ENCODE measurements at places on chromosomes 1 and 21.

GRCh38 chr1:101086783-101087182 is 61.2 kb upstream of the DPH5 start:
- no peak for DNase-seq

- no peak for DNase-seq
Measured at GRCh38 chr1:42316292-42316691, 18.7 kb downstream of the FOXJ3 start.

DNA sequence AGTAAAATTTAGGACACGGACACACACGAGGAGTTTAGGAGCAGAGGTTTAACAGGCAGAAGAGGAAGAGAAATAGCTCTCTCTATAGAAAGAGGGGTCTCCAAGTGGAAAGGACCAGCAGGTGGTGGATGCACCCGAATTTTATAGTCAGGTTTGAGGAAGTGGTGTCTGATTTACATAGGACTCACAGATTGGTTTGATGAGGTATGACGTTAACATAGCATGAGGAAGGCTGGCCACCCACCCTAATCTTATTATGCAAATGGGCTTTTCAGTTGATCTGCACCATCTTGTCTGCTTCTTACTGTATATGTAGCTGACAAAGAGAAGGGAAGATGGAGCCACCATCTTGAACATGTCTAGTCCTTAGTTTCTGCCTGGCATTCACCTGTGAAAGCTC is 52.5 kb upstream of the RGS2 start:
- no peak for DNase-seq

- DNase-seq, result no peak
Measured at GRCh38 chr1:223319398-223319797, 44.6 kb downstream of the SUSD4 start.

- no peak for DNase-seq
Measured at GRCh38 chr1:40844887-40845878, 17.0 kb downstream of the CITED4 start.

DNA sequence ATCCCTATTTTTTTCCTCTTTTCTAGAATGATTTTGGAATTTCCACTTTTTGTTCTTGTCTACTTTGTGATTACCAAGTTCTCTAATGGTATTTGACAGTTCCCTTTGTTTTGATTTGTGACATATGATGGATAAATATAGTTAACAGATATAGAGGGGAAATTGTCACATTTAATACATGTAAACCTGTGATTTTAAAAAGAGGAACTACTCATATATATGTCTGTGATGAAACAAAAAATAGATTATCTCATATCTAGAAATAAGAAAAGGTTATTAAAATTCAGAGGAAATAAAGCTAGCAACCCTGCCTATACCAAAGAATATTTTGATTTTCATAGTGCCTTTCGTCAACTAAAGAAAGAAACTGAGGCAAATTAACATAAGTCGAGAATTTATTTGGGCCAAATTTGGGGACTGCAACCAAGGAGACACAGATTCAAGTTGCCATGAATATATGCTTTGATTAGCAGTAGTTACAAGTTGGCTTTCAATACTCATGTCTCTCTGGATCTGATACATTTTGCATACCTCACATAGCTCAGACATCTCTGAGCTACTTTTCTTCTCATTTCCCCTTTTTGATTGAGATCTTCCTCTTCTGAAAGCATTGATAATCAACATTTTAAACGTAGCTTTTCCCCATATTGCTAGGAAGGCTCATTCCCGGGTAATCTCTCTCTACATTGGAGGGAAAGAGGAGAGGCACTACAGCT is 15.6 kb upstream of the C21orf91 start:
- no peak for DNase-seq

GRCh38 chr1:227621211-227621610 is 57.9 kb downstream of the ZNF678 start:
- DNase-seq, result no peak

GRCh38 chr1:216458812-216459211 is 35.6 kb upstream of the USH2A start:
- DNase-seq, result no peak
